ENCODE measurements at places on chromosomes 2 and 18. TPM values are rescaled to one million over a fixed set of nuclear protein-coding genes. Genes with fewer than 3 reads are reported as not detected.

Gene PIEZO2
- not detected for polyA plus RNA-seq

Gene EFEMP1
- polyA plus RNA-seq = not detected

Gene TEKT4
- polyA plus RNA-seq = not detected

Gene OTOS
- polyA plus RNA-seq = not detected

Gene RELCH
- polyA plus RNA-seq = 7.9 TPM

Gene DPP4
- 4.3 TPM for polyA plus RNA-seq

Gene SMAD7
- polyA plus RNA-seq = 17.4 TPM

Gene SLC30A3
- polyA plus RNA-seq = not detected

Gene SF3B6
- 182 TPM for polyA plus RNA-seq

Gene PSMA8
- polyA plus RNA-seq = 1.4 TPM

Gene VIT
- not detected for polyA plus RNA-seq

Gene ALPG
- not detected for polyA plus RNA-seq

Gene CFC1
- polyA plus RNA-seq = 0.20 TPM

Gene IL36B
- polyA plus RNA-seq = not detected

Gene MAP3K19
- not detected for polyA plus RNA-seq

Gene IL36G
- polyA plus RNA-seq = not detected

Gene INHBB
- not detected for polyA plus RNA-seq

Gene NAT8
- polyA plus RNA-seq = not detected

Gene GKN1
- polyA plus RNA-seq = not detected

Gene MYO5B
- polyA plus RNA-seq = 0.04 TPM

Gene ACADL
- polyA plus RNA-seq = not detected

Gene GFPT1
- 11.0 TPM for polyA plus RNA-seq

Gene CNGA3
- not detected for polyA plus RNA-seq

Gene SERPINB5
- not detected for polyA plus RNA-seq

Gene CCDC148
- not detected for polyA plus RNA-seq
